ENCODE measurements at places on chromosomes 11 and 22.

- DNase-seq: no peak
Measured at GRCh38 chr11:61083601-61084147, 18.6 kb upstream of the CD5 start.

GRCh38 chr11:121113611-121114010, 12.6 kb downstream of the TECTA start:
- no peak for DNase-seq

DNA sequence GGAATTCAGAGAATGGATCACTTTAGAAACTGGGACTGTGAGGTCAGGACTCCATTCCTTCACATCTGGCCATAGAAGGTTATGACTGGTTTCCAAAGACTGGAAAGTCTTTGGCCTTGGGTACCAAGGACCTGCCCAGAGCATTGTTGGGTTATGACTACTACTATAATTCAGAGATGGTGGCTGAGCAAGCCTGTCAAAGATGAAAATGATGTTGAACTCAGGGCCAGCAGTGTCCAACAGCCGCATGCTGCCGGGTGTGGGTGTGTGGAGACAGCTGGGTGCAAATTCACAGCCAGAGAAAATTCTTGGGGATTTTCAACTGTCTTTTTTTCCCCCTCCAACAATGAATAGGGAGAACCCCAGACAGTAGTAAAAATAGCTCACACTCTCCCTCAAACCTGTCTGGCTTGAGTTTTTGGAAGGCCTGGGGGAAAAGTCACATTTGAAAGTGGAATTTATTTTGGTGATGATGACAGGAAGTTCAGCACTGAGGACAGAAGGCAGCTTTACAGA, 166.8 kb upstream of the NCAM1 start:
- DNase-seq: no peak

DNA sequence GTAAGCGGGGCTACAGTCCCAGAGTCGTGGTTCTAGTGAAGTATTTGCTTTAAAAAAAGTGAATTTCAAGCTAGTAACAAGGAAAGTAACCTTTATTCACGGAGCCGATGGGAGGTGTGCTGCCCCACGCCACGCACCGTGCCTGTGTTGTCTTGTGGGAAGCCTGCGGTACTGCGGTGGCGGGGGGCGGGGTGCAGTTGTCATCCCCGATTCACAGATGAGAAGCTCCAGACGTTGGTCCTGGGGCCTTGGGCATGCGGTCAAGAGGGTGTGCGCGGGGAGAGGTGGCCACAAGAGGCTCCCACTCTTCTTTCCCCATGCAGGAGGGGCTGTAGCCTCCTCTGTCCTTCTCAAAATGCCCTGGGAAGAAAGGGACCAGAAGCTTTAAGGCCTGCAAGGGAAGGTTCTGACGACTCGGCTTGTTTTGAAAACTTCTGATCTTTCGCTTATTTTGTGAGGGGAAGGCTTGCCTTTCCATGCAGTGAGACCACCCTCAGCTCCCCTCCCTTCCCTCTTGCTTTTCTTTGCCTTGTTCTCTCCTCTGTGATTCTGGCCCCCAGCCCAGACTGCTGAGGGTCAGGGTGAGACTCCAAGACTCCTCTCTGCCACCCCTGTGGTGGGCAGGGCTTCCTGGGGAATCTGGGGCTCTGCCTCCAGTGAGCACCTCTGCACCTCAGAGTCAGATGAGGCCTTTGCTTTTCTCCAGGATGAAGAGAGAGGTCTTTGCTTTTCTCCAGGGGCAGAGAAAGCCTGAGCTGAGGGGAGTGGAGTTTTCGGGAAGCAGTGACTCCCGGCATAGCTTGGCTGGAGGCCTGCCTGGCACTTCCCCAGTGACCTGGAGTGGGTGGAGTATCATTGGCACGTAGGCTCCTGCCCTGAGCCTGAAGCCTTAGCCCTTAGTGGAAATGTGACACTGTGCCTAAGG, 6.2 kb downstream of the GLB1L3 start:
- no peak for DNase-seq

- no peak for DNase-seq
Measured at GRCh38 chr11:131370090-131370751, at the start of gene NTM. Gene NTM (plus strand): TSS chr11:131370615.

DNA sequence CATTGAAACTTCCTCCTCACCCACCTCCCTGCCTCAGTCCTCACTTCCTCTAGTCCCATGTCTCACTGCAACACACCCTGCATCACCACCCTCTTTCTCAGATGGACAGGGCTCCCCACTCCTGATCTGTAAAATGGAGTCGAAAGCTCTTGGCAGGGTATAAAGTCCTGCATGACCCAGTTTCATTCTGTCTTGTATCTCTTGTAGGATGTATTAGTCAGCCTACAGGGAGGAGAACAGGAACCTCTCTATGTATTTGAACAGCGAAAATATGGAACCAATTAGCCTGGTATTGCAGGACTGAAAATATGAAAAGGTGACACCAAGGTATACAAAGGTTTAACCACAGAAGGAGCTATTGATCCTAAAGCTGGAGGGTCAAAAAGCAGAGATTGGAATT, 156.9 kb upstream of the SNX19 start:
- DNase-seq: no peak

- DNase-seq: no peak
Measured at GRCh38 chr11:40183073-40184064, 1276.1 kb downstream of the LRRC4C start.

DNA sequence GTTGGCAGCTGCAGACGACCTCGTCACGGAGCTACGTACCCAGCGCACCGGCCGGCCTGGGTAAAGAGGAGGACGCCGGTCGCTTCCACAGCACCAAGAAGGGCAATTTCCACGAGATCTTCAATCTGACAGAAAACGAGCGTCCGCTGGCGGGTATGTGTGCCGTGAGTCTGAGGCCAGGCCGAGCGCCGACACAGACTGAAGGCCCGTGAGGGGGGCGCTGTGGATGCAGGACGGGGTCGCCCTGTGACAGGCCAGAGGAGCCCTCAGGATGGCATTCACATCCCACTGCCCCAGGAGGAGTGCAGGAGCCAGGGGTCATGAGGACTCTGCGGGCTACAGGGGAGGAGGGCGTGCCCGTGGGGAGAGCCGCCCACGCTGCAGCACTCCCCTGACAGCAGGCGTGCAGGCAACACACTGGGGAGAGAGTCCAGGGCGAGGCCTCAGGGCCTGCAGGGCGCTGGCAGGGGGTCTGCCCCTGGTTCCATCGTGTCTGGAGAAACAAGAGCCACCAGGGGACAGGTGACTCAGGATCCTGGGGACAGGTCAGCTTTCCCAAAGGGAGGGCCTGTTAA, 53.6 kb downstream of the GRAMD4 start:
- DNase-seq: no peak

- no peak for DNase-seq
Measured at GRCh38 chr11:134614141-134614540, 202.1 kb upstream of the B3GAT1 start.

DNA sequence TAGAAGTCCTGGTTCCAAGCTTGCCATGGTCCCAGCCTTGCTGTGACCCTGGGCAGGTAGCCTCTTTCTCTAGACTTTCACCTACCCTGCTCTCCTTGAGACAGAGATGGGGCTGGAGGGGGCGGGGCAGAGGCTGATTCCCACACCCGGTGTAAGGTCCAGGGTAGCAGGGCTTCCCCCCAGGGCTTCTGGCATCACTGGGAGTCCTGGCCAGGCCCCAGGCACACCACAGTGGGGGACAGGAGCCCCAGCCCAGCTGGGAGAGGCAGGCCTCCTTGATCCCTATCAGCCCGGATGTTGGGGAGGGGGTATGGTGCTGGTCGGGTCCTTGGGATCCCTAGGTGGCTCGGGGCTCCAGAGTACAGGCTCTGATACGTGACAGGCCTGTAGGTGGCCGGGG, 1.7 kb upstream of the NUDT8 start:
- no peak for DNase-seq

- no peak for DNase-seq
Measured at GRCh38 chr22:45639747-45640102, 31.9 kb upstream of the ATXN10 start.
